Foreskin fibroblast (primary cell): ENCODE measurements at places on chromosomes 6 and 20.
A peak's percentile ranks its signal among the peaks of the same experiment; 100 is the strongest.

DNA sequence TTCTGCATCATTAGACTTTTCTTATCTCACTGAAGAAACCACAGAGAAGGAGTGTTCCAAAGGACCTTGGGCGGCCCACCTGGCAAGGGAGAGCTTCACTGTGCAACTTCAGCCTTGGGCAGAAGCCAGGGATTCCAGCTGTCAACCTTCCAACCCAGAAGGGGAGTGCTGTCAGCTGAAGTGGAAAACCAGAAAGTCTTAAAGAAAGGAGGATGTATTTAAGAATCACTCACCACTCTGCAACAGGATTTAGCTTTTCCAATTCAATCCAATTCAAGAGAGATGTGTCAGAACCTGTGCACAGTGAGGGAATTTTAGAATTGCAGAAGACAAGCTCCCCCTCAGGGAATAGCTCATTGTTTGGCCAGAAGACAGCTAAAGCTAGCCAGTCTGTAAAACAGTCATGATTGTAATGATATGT, 553.7 kb downstream of the CD83 start:
- peak; percentile 67 for DNase-seq

- DNase-seq: peak; percentile 3
Measured at GRCh38 chr6:25596928-25597818, 54.8 kb upstream of the SCGN start.

GRCh38 chr6:150144294-150144868, 1.5 kb downstream of the PPP1R14C start:
- DNase-seq: no peak

GRCh38 chr20:50929299-50930138, 1.7 kb downstream of the ADNP start:
- peak; percentile 93 for DNase-seq

DNA sequence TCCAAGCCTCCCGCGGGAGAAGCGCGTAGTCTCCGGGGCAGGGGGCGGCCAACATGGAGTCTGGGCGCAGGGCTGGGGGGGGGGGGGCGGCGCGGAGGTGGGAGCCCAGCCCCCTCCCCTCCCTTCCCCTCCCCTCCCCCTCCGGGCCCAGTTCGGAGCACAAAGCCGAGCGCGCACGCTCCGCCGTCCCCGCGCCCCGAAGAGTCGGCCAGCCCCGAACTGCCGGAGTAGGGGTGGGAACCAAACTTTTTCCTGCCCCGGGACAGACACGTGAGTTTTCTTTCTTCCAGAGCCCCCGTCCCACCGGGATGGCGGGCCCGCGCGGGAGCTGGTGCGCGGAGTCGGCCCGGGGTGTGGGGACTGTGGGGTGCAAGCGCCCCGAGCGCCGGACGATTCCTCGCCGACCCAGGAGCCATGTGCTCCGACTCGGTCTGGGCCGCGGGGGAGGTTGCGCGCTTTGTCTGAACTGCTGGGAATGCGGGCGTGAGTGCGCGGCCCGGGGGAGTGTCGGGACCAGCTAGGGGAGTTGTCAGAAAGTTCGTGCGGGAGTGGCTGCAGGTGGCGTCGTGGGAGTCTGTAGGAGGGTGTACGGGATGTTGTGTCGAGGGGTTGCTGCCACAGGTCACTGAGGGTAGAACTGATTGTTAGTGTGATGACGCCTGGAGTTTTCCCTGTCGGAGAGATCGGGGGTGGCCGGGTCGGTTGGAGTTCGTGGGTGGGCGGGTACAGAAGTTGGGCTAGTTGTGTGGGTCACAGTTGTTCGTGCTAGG, 1.2 kb downstream of the TGIF2 start:
- DNase-seq: peak; percentile 70
